Renal cortex interstitium (tissue), 15 donors: ENCODE measurements at places on chromosomes 6 and 20.

DNA sequence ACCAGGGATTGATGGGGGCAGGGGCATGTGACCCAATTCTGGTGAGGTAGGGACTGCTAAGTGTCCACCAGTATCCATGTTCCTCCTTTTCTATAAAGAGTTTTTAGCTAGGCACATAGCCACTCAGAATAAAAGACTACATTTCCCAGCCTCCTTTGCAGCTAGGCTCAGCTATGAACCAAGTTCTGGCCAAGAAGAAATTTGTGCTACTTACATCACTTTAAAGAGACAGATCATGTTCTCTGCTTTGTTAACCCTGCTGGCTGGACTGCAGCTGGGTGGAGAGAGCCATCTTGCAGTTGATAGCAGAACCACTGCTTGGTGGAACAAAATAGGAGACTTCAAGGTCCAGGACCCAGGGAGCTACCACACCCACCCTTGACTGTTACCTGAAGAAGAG lies 5.3 kb upstream of the CCM2L start:
- no peak for DNase-seq

DNA sequence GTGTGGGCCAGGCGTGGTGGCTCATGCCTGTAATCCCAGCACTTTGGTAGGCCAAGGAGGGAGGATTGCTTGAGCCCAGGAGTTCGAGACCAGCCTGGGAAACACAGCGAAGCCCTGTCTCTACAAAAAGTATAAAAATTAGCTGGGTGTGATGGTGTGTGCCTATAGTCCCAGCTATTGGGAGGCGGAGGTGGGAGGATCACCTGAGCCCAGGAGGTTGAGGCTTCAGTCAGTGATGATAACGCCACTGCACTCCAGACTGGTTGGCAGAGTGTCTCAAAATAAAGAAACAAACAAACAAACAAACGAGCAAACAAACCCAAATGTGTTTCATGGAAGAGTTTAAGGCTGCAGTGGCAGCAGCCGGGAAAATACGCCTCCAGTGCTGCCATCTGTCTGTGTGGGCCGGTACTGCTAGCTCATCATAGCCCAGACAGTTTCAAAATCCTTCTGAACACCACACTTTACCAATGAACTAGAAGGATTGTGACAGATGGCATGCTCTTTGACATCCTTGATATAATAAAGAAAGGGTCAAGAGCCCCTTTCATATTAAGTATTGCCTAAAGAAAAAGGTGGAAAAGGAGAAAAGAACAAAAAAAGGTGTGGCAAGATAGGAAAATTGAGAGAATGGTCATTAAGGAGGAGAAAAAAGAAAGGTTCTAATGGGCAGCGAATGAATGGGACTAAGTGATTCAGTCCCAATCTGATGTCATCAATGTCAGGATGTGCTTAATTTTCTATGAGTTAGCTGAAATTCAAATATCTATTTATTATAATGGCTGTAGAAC lies 298.6 kb downstream of the SYNE1 start:
- no peak for DNase-seq

GRCh38 chr20:18380908-18381529 lies 85.8 kb downstream of the DZANK1 start:
- no peak for DNase-seq

GRCh38 chr6:86756640-86757229 lies 180.6 kb upstream of the HTR1E start:
- DNase-seq, result no peak

DNA sequence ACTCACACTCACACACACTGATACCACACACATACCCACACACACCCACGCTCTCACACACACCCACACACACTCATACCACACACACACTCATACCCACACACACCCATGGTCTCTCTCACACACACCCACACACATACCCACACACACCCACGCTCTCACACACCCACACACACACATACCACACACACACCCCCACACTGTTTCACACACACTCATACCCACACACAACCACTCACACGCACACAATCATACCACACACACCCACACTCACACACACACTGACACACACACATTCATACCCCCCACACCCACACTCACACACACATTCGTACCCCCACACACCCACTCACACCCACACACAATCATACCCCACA lies 158.1 kb downstream of the SMOC2 start:
- DNase-seq, result no peak

- no peak for DNase-seq
Observed at GRCh38 chr6:77450924-77451323, 12.4 kb downstream of the HTR1B start.

GRCh38 chr6:124430740-124431318 lies 531.4 kb upstream of the RNF217 start:
- DNase-seq, result no peak

DNA sequence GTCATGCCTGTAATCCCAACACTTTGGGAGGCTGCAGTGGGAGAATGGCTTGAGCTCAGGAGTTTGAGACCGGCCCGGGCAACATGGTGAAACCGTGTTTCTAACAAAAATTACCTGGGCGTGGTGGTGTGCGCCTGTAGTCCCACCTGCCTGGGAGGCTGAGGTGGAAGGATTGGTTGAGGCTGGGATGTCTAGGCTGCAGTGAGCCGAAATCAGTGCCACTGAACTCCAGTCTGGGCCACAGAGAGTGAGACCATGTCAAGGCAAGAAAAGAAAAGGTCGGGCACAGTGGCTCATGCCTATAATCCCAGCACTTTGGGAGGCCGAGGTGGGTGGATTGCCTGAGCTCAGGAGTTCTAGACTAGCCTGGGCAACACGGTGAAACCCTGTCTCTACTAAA lies 8.2 kb upstream of the BCAS4 start:
- no peak for DNase-seq

- DNase-seq, result no peak
Observed at GRCh38 chr6:21099338-21100314, 493.9 kb upstream of the SOX4 start.

DNA sequence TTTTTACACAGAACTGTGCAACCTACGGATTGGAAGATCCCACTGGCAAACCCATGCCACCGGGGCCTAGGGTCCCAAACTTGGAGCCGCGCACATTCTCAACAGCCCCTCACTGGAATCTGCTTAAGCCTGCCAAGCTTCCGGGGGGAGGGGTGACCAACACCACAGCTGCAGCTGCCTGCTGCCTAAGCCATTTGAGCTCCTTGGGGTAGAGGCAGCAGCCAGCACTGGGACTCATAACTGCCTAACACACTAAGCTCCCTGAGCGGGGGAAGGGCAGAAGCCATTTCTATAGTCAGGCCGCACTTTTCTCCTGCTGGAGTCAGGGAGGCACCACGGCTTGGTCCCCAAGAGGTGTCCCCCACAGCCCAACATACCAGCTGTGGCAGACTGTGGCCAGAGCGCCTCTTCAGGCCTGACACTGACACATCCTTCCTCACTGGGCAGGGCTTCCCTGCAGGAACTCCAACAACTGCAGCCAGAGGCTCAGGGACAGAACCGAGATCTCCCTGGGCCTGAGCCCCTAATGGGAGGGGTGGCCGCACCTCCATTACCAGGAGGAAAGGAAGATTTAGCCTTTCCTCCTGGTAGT lies 270.3 kb upstream of the ECI2 start:
- no peak for DNase-seq

DNA sequence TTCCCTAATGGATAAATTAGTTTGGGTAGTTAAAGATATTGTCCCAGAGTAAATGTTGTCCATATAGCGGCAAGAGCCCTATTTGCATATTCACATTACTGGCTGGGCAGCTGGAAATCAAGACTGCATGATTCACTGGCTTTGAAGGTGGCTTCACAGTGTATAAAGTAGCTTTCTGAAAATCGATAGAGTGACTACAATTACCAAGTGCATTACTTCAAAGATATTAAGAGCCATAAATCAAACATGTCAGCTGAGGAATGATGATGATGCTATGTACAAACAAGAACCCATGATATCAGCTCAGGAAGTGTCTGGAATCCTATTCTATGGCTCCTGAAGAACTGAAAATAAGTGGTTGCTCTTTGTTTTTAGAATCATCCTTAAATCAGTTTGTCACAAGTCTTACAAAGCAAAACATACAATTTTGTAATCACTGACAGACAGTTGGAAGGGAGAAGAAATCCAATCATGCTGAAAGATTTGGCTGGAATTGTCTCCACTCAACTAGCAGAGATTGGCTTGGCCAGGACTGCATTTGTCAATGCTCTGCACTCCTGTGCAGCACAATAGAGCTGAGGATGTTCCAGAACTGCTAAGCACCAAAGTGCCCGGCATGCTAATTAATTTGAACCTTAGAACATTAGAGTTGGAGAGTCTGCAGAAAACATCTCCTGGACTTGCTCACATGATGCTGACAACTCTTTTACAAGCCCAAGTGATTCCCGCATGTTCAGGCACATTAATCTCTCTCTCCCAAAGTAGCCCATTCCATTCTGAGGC lies 77.9 kb upstream of the B3GAT2 start:
- DNase-seq, result no peak

DNA sequence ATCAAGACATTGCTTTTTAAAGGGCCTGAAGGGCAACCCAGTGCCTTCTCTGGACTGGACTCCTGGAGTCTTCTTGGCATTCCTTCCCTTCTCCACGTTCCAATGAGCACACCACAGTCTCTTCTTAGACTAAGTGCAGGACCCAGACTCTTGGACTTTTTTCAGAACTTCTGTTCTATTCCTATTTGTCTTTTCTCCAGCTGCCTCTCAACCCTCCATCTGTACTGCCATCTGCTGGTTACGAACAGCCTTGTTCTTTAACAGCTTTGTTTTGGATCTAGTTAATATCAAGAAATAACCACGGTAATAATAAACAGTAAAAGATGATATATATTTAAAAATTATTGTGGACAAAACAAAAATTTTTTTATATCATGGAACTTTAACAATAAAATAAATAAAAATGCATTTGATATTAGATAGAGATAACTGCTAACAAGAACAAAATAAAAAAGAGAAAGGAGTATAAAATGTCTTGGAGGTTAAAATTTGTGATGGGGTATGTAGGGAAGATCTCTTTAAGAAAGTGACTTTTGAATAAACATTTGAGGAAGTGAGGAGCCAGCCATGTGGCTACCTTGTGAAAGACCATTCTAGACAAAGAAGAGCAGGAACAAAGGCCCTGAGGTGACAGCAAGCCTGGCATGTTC lies 105.1 kb upstream of the HCRTR2 start:
- DNase-seq, result no peak

DNA sequence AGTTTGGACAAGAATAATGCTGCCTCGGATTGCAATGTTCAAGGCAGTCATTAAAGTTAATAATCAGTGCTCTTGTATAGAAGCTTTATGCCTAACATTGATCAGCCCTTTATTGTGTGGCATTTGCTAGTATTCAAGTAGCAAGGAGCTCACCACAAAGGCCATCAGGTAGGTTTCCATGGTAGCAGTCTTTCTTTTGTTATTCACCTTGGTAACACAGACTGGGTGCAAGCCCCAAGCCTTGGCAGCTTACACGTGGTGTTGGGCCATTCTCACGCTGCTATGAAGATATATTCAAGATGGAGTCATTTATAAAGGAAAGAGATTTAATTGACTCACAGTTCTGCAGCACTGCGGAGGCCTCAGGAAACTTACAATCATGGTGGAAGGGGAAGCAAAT lies 149.3 kb downstream of the ADAT2 start:
- no peak for DNase-seq

DNA sequence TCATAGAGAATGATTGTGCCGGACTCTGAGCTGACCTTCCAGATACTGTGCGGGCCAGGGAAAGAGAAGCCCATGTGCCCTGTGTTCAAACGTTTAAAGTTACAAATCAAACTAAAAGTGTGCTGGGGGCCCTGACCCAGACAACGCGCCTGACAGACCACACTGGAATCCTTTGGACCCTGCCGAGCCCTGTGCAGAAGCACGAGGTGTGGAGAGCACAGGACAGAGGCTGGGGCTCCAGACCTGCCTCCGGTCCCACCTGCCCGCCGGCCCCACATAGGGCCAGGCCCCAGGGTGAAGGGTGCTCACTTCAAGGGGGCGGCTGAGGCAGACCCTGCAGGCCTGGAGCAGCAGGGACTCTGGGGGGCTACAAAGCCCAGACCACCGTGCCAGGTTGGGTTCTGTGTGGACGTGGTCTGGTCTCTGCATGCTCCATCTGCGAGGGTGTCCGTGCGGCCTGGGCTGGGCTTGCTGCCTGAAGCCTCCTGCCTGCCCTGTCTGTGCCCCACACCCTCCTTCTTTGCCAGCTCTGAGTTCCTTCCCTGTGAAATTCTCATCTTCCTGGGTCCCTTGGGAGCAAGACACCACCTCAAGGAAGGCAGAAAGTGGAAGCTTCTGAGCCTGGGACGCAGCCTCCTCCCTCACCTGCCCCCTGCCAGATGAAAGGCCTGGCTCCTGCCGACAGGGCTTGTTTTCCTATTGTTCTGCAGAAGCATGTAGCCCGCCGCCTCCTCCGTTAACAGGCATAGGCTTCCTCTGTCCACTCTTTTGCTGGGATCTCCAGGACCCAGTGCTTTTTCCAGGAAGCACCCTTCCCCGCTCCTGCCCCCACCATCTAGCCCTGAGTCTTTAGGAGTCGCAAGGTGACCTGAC lies 186.2 kb downstream of the ERMARD start:
- no peak for DNase-seq

- no peak for DNase-seq
Observed at GRCh38 chr6:132005178-132005577, 54.0 kb upstream of the CCN2 start.
